Pancreas (tissue), 10 donors: ENCODE measurements at places on chromosomes 7 and 10. TPM values are rescaled to one million over a fixed set of nuclear protein-coding genes. Genes with fewer than 3 reads are reported as not detected.

DNA sequence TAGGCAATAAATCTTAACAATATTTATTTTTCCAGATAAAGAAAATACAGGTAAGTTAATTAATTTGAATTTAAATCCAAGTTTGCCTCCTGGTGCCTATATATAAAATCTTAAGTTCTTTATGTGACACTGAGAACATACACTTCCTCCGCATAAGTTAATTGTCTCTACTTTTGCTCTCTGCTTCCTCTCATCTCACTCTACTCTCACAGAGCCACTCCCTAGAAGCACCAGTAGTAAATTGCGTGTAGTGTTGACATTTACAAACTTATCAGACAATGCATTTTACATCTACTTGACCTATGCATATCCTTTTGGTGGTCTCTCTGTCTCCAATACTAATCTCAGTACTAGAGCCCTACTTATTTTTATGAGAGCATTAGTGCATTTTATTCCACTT is 144.5 kb downstream of the ETV1 start:
- no peak for DNase-seq

DNA sequence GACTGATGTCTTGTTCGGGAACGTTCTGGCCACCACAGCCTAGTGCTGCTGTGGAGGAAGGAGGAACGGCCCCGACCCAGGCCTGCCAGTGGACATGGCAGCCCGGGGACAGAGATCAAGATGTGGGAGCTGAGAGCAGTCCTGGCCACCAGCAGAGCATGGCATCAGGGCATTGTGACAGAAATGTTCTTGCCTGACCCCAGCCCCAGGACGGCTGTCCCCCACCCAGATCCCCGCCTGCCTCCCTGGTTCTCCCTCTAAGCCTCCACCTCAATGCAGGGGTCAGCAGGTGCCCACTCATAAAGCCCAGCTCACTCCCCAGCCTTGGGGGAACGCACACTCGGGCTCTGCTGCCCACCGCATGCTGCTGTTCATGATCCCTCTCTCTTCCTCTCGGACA is 42.9 kb upstream of the HSPA12A start:
- no peak for DNase-seq

GRCh38 chr10:125067764-125068163 is 92.6 kb downstream of the CTBP2 start:
- no peak for DNase-seq

GRCh38 chr10:60757420-60757895 is 20.8 kb upstream of the CDK1 start:
- DNase-seq = no peak

- no peak for DNase-seq
Observed at GRCh38 chr10:28788762-28789161, 111.4 kb downstream of the BAMBI start.

- DNase-seq = no peak
Observed at GRCh38 chr10:87844837-87845623, 18.3 kb downstream of the KLLN start.

- DNase-seq = no peak
Observed at GRCh38 chr10:123119081-123119480, 16.7 kb upstream of the HMX3 start.

DNA sequence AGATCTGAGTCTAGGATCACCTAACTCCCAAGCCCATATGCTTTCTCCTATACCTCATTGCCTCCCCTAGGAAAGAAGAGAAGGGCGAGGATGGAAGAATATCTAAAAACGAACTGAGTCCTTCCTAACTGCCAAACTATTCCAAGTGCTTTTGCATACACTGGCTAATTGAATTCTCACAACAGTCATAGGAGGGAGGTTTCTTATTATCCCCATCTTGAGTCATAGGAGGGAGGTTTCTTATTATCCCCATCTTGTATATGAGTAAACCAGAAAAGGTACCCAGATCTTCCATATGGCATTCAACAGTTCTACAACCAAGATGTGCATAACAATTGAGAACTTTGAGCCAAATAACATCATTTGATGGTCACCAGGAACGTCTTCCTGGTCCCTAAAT is 13.1 kb upstream of the FAM204A start:
- no peak for DNase-seq

DNA sequence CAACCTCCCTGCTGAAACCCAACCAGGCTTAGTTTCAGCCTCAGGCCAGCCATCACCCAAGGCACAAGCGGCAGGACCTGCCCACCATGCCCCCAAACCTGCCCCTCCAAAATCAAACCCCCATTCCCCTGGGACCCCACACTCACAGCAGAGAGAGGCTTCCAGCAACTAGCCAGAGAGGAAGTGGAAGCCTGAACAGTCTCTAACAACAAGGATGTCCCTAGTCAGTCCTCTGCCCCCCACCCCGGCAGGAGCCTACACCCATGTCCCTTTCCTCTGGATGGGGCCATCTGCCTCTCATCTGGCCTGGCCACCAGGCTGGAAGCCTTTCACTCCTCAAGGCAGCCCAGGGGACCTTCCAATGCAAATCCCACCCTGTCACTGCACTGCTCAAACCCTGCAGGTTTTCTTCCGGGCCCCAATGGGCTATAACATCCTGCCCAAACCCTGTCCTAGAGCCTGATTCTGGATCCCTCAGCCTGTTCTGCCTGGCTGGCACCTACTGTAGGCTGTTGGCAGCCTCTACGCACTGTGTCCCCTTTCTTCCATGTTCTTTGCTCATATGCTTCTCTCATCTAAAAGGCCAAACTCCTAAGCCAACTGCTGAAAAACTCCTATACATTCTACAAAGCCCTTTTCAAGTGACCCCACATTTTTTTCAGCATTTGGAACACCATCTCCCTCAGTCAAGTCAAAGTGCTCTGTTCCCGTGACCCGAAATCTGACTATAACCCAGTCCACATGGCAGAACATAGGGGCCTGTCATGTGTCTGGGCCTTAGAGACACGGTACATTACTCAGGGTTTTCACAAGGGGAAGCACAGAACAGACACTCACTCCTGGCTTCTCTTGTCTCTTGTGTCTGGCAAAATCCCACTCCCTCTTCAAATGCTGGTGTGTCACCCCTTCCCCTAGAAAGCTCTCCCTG is 253.3 kb downstream of the TNS3 start:
- no peak for DNase-seq

GRCh38 chr10:115417585-115418265 is 324.6 kb downstream of the ATRNL1 start:
- no peak for DNase-seq

- DNase-seq = no peak
Observed at GRCh38 chr7:71414490-71414889, 282.5 kb downstream of the GALNT17 start.

DNA sequence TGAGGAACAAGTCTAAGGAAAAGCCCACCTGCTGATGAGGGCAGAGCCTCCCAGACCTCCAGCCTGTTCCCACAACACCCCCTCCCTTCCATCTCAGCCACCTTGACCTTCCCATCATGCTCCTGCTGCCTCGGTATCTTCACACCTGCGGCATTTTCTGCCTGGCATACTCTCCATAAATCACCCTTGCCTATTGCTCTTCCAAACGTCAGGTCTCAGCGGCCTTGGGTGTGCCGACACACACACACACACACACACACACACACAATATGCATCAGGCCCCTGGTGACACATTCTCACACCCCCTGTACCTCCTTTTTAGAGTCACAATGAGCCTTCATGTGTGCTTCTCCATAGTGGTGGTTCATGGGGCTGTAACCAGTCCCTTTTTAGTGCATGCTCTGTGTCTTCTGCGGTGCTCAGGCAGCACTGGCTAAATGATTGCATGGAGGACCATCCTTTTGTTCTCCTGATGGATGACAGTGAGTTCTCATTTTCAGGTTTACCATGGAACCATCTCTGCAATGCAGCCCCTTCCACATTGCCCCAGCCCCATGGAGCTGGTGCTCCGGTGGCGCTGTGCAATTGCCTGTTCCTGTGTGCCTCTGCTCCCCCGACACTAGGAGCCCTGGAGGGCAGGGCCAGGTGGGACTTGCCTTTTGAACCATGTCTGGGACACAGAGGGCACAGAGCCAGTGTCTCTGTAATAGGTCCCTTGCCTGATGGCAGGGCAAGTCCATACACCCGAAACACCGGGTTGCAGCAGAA is 4.5 kb downstream of the ADIRF start:
- no peak for DNase-seq

- DNase-seq = no peak
Observed at GRCh38 chr10:77159538-77160110, 478.0 kb downstream of the KCNMA1 start.

DNA sequence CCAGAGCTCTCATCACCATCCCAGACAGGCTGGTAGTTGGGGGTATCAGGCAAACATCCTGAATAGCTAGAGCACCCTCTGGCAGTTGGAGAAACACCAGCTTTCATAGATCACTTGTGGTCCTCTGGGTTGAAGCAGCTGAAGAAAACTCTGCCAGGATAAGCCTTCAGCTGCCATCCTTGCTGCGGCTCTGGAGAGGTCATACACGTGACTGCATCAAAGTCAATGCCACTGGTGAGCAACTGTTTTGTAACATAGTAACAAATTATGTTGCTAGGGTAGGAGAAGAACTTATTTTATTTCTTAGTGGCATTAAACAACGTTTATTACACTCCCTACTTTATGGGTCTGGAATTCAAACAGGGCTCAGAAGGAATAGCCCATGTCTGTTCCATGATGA is 19.2 kb upstream of the PANK1 start:
- no peak for DNase-seq

DNA sequence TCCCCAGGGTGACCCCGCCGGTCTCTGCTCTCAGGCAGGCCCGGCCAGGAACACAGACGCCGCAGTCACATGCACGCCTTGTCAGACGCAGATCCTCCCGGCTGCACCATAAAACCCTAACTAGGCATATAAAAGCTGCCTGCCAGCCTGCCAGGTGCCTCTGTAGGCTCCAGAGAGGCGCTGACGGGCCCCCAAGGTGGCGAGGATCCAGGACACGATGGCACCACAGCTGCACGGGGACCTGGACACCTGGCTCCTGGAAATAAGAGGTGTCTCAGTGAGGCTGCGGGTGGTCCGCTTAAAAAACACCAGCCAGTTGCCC is 21.9 kb upstream of the GDF10 start:
- no peak for DNase-seq

DNA sequence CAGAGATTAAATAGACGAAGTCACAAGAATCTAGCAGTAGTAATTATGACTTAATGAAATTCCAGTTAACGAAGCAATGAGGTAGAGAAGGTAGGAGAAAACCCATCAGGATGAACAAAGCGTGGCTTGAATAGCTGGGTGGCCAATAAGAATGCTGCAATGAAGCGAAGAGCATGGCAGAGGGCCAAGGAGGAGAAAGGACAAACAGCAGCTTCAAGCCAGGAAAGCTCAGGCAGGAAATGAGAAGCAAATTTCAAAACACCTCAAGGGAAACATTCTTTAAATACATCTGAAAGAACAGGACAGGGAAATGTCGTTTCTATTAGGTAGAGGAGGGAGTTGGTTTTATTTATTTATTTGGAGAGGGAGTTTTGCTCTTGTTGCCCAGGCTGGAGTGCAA is 122.5 kb downstream of the KIAA1217 start:
- DNase-seq = peak; percentile 42

GRCh38 chr10:104066945-104067344 is 18.7 kb downstream of the COL17A1 start:
- no peak for DNase-seq

DNA sequence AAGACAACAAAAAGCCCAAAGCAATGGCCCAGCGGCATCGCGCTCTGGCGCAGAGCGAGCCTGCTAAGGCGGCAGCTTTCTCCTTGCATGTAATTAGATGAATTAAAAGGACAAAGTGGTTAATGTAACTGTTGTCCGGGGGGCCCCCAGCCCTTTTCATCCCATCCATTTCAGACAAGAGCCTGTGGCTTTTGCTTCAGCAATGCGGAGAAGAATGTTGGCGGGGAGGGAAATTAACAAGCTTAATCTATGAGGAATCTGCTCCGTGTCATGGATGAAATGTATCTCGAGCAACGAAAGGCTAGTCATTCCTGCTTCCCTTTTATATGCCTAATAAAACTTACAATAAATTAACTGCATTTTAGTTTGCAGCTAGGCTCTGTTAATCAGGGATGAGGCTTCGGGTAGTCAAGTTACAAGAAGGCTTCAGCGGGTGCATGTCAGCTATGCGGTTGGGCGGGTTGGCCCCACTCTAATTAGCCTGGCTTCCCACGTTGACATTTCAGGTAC is 203.3 kb downstream of the BUB3 start:
- DNase-seq = no peak

- no peak for DNase-seq
Observed at GRCh38 chr10:59173414-59173813, 3.0 kb upstream of the PHYHIPL start.

DNA sequence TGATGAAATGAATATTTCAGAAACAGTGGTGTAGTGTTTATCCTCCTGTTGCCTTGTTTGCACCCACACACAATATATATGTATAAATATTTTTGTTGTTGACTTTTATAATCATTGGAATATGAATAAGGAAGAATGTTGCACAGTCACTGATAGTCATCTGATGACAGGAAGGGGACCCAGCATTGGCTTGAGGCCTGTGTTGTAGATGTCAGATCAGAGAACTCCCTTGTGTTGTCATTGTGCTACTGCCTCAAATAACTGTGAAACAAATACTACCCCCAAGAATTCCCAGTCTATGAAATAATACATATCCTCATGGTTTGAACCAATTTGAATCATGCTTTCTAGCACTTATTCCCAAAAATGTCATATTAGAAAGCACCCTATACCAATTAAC is 84.0 kb downstream of the NRG3 start:
- no peak for DNase-seq

Gene LRRC17
- total RNA-seq = 2.3 TPM

Gene AP1S1
- 18.2 TPM for total RNA-seq

Gene CPVL
- 3.0 TPM for total RNA-seq

Gene CPA5
- total RNA-seq = not detected

Gene C10orf53
- total RNA-seq = not detected

Gene CYP3A7
- total RNA-seq = 0.19 TPM
